Breast epithelium (tissue), 4 donors: ENCODE measurements at places on chromosomes 4 and X. TPM values are rescaled to one million over a fixed set of nuclear protein-coding genes. Genes with fewer than 3 reads are reported as not detected.

DNA sequence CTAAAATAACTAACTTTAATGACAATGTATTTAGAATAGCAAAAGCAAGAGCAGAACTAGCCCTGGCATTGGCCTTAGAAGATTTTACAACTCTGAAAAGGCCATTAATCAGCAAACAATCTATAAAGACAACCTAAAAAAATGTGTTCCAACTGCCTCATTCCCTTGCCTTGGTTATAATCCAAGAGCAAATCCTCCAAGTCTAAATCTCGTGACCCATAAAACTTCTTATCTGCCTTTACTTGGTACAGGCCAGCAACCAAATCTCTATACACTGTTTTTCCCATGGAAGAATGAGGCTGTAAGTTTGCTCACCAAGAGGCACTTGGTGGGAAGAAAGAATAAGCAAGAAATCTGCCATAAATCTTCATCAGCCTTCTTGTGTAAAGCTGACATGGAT is 175.3 kb upstream of the MID1 start:
- no peak for DNase-seq

- DNase-seq: no peak
Observed at GRCh38 chr4:48138936-48139335, 4.9 kb upstream of the TXK start.

GRCh38 chr4:18626366-18626765 is 604.8 kb upstream of the LCORL start:
- DNase-seq: no peak

GRCh38 chr4:118279920-118280432 is 72.8 kb downstream of the PRSS12 start:
- DNase-seq: no peak

GRCh38 chr4:108168160-108168670 is 517 bp downstream of the LEF1 start:
- no peak for DNase-seq

DNA sequence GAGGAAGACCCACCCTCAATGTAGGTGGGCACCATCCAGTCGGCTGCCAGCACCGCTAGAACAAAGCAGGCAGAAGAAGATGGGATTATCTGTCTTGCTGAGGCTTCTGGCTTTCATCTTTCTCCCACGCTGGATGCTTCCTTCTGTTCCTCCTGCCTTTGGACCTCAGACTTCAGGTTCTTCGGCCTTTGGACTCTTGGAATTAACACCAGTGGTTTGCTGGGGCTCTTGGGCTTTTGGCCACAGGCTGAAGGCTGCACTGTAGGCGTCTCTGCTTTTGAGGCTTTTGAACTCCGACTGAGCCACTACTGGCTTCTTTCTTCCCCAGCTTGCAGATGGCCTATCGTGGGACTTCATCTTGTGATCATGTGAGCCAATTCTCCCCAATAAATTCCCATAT is 55.1 kb downstream of the PDLIM5 start:
- no peak for DNase-seq

DNA sequence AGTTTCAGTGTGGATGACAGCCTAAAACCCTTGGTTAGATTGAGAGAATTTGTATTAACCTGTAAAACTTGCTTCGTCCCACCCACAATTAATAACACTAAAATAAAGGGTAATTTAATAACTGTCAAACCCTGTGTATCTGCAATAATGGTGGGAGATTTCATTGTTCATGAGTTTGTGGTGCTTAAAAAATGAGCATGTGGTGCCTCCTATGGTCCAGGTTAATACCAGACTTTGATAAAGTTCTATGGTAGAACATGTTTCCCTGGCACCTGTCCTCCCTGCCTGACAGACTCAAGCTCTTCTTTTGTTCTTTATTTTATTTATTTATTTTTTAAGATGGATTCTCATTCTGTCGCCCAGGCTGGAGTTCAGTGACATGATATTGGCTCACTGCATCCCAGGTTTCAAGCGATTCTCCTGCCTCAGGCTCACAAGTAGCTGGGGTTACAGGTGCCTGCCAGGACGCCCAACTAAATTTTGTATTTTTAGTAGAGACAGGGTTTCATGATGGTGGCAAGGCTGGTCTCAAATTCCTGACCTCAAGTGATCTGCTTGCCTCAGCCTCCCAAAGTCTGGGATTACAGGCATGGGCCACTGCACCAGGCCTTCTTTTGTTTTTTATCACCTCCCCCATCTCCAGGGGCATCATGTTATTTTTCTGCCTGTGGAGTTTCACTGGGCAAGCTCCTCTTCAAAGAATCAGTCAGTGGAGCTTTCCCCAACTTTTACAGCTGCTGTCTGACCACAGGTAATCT is 289.2 kb downstream of the NR3C2 start:
- DNase-seq: no peak

DNA sequence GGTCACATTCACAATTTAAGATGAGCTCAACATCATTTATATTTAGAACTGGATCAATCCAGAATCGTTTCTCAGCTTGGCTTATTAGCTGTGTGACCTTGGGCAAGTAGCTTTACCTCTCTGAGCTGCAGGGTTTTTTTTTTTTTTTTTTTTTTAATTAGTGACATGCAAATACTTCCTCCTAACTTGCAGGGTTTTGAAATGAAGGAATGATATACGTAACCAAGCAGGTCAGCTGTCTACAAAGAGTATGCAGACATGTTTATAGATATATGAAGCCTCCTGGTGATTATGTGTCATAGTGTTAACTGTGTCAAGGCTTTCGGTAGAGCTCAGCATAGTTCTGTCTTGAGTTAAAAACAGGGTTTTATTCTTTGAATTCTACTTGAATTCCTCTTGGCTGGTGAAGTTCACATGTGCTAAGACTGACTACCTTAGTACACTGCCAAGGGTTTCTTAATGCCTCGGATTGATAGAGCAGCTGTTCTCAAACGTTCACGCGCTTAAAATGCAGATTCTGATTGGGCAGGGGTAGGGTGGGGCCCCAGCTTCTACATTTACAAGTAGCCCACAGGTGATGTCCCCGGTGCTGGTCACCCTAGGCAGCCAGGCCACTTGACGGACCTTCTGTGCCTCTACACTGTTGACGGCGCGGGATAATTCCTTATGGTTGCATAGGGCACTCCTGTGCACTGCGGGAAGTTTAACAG is 654 bp upstream of the STS start:
- no peak for DNase-seq

DNA sequence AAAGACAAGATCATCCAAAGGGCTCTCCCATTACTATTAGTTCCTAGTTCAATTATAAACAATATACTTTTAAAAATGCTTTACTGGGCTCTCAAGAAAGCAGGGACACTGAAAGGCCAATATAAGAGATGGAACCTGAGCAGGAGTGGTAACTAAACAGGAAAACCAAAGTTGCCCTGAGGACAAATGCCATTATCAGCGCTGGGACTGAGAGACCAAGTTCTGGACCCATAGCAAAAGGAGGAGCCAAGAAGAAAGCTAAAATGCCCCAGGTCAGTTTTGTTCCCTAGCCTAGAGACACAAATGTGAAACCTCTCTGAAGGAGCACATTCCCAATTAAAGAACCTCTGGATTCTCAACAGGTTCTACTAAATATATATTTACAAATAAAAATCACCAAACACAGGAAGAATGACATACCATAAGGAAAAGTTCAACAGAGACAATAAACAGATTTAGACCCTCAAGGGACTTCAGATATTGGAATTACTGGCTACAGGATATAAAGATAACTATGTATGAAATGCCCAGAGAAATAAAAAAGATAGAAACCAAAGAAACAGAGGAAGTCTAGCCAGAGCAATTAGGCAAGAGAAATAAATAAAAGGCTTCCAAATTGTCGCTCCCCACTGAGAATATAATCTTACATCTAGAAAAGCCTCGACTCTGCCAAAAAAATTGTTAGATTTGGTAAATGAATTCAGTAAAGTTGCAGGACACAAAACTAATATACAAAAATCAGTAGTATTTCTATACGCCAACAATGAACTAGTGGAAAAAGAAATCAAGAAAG is 67.1 kb downstream of the KLHL8 start:
- DNase-seq: no peak

DNA sequence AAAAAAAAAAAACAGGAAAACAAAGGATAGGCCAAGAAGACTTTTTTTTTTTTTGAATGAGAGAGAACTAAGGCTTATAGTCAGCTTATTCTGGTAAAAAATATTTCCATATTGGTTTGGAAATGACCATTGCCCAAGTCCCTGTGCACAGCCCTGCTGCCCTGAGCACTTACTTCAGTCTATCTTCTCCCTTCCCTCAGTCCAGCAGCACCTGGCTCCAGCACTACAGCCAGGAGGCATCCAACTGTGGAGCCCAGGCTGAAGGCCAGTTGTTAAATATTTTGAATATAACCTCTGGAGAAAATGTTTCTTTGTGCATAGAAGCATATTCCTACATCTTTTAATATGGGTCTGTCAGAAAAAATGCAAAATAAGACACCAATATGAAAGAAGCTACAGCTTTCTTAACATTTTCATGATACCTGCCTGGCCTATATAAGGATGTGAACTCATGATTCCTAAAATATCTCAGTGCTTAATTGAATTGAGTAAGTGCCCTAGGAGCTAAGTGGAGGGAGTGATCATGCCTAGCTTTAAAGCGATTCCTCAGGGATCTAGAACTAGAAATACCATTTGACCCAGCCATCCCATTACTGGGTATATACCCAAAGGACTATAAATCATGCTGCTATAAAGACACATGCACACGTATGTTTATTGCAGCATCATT is 14.4 kb downstream of the LRRC66 start:
- DNase-seq: no peak

- no peak for DNase-seq
Observed at GRCh38 chr4:151052785-151053184, 37.7 kb upstream of the LRBA start.

- no peak for DNase-seq
Observed at GRCh38 chr4:33890841-33891240, 2353.5 kb downstream of the ARAP2 start.

GRCh38 chr4:176646311-176646710 is 146.4 kb downstream of the VEGFC start:
- no peak for DNase-seq

DNA sequence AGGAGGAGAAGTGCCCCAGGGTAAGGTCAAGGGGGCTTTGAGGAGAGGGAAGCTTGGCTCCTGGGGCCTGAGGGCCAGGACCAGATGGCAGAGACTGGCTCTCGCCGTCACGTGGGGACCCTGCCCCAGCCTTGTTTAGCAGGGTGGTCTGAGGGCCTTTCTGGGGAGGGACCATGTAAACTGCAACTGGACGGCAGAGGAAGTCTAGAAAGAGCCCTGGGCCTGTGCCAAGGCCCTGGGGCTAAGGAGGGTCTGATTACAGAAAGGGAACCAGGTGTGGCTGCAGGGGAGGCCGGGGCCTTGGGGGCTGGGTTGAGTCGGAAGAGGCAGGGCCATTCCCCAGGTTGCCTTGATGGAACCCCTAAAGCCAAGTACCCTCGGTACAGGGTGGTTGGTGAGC is 1.8 kb upstream of the HGFAC start:
- no peak for DNase-seq

DNA sequence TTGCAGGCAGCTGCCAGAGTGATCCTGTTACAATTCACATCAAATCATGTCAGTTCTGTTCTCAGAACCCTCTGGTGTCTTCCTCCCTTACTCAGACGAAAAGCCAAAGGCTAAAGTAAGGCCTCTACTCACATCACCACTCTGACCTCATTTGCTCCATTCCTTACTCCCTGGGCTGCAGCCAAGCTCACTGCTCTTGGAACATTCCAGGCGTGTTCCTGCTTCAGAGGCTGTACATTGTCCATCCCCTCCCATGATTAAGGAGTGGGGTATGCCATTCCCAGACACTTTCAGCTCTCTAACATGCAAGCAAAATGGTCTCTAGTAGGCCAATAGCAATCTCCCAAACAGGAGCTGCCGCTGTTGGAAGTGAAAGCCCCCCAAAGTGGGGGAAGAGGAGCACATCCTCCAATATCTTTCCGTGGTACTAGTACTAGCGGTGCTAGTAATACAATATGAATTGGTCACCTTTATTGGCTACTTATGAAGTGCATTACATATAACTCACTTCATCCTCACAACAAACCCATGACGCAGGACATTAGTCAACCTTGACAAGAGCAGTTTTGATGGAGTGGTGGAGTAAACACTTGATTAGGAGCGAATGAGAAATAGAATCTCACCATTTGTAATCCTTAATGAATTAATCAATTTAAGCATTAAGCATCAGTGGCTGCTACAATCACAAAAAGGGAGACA is 15.0 kb downstream of the GAB3 start:
- DNase-seq: no peak

DNA sequence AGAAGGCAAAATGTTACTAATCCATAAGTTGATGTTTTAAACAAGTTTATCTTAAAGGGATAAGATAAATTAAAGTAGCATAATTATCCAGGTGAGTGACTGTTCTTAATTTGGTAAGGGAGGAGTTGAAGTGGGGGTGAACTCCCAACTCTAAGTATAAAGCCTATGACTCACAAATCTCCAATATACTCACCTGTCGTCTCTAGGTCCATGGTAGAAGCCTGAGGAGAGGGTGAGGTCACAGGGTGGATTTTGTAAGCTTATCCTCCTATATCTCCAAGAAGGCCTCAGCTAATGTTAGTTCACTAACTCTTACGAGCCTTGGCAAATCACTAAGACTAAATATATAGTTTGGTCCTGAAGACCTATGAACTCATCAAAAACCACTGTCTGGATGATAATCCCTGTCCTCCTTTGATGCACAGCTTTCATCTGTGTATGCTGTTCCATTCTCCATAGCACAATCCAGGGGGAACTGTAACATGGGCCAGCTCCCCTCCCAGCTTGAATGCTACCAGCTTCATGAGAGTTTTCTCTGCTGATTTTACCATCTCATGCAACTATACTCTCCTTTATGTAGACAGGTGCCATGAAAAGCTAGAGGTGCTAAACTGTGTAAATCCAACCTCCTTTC is 158.7 kb downstream of the BTC start:
- DNase-seq: no peak

DNA sequence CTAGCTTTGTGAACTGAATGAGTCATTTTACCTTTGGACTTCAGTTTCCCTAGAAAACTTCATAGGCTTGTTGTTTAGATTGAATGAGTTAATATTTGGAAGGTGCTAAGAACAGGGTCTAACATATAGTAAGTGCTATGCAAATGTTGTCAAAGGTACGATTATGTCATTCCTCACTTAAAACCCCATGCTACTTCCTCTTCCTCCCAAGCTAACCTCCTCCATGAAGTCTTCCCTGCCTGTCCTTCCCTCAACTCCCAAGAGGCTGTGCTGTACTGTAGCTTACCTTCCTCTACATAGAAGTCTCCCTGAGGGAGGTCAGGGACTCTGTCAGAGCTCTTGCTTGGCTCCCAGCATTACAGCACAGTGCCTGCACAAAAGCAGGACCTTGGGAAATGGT is 103.4 kb upstream of the PJA1 start:
- DNase-seq: no peak

- DNase-seq: no peak
Observed at GRCh38 chr4:118712872-118713271, 27.7 kb downstream of the METTL14 start.

GRCh38 chr4:130563185-130563888 is 1467.4 kb downstream of the C4orf33 start:
- DNase-seq: no peak

- DNase-seq: no peak
Observed at GRCh38 chr4:182593864-182594263, 323.3 kb downstream of the DCTD start.

The PDE6B gene
- total RNA-seq: 2.7 TPM

The VBP1 gene
- 29.8 TPM for total RNA-seq

The SPON2 gene
- total RNA-seq: 59.4 TPM

The IL21 gene
- total RNA-seq: not detected

The TEX11 gene
- not detected for total RNA-seq

The CFAP99 gene
- 2.0 TPM for total RNA-seq

The SLC9B1 gene
- total RNA-seq: 1.6 TPM

The MAGEA2B gene
- not detected for total RNA-seq

The CHIC2 gene
- total RNA-seq: 33.9 TPM

The HTR2C gene
- not detected for total RNA-seq

The CLDN34 gene
- total RNA-seq: not detected

The DGKK gene
- total RNA-seq: not detected

The FGA gene
- 0.66 TPM for total RNA-seq
